ENCODE measurements at places on chromosomes 16 and 17.

GRCh38 chr17:44601973-44602372 lies 44.7 kb downstream of the FZD2 start:
- no peak for DNase-seq

- no peak for DNase-seq
Observed at GRCh38 chr16:58036943-58037342, 11.4 kb downstream of the MMP15 start.

- DNase-seq, result no peak
Observed at GRCh38 chr17:48095611-48096010, 5.7 kb downstream of the CBX1 start.

- no peak for DNase-seq
Observed at GRCh38 chr16:359871-360697, 7.6 kb upstream of the AXIN1 start.

DNA sequence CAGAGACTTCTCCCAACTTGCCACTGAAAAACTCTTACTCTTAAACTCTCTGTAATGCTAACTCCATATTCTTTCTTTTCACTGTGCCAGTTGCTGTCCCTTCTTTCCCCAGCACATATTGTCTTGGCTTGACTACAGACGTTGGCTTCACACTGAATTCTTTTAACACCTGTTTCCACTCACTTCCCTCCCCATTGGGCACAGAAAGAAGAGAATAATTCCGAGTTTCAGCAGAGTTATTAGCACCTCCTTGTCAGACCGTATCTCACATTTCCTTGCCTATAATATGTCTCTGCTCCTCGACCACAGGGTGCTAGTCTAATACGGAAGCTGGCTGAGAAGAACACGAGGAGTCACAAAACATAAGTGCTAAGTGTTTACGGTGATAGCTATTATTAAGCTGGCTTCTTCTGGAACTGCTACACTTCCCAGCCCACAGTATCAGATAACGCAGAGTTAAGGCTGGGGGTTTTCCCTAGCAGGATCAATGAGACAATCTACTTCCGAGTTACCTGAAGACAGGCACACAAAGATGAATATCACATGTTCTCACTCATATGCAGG lies 188.5 kb upstream of the CDH8 start:
- DNase-seq, result no peak

DNA sequence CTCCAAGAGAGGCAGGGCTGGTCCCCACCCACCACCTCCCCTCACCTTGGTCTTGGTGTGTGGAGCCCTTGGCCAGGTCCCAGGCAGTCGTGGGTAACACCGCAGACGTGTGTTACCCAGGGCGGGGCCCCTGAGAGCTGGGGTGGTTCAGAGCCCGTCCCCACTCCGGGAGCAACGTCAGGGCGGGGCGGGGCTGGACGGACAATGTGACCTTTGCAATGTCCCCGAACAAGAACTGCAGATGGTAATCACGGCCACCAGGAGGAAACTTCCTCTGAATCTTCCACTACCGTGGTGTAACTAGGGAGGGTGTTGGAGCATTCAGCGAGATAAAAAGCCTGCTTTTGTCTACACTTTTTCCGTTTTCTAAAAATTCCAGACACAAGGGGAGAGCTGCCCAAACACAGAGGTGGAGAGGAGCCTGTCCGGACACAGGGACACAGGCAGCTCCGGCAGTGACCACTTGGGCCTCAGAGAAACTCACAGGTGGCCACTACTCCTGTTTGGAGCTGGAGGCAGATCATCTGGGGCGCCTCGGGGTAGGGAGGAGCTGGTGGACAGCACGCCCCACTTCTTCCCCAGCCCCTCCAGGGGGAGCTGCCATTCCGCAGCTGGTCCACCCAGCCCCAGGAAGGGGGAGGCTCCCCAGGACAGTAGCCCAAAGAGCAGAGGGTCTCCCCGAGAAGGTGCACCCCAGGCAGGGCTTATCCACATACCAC lies 14.2 kb upstream of the SLC38A10 start:
- DNase-seq, result peak; percentile 62

GRCh38 chr17:58506354-58507080 lies 7.9 kb downstream of the MTMR4 start:
- no peak for DNase-seq

DNA sequence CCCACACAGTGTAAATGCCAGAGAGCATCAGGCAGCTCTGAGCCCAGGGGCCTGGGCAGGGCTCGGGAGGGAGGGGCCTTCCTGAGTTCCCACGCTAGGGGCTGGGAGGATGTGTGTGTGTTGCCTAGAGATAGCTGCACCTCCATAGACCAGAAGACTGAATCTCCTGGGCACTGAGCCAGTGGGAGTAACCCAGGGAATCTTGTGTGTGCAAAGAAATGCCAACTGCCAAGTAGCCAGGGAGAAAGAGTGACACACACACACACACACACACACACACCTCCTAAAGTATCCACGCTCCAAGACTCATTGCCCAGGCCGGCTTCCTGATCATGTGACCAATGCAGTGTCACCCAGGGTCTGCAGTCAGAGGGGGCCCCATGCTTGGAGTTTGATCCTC lies 166.2 kb upstream of the RPL38 start:
- DNase-seq, result no peak

DNA sequence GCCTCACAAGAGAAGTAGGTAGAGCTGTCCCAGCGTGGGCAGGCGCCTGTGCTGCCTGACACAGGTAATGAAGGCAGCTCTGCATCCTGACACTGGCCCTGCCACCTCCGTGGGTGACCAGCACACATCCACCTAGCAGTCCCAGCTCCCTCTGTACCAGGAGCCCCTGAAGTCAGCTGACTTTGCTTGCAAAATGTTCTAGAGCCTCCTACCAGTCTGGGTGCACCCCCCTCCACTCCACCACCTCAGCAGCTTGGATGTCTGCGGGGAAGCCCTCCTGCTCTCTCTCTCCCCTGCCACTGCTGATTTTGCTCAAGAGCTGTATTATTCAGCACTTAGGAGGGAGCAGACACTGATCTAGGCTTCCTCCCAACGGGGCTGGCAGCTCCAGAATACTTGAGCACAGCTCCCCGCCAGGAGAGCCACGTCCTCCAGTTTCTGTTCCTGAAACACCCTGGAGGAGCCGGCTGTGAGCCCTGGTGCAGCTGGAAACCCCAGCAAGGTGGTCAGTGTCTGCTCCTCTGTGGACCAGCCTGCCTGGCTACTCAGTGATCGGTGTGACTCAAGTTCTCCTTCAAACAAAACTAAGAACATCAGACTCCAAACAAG lies 1.0 kb downstream of the RNF166 start:
- no peak for DNase-seq

DNA sequence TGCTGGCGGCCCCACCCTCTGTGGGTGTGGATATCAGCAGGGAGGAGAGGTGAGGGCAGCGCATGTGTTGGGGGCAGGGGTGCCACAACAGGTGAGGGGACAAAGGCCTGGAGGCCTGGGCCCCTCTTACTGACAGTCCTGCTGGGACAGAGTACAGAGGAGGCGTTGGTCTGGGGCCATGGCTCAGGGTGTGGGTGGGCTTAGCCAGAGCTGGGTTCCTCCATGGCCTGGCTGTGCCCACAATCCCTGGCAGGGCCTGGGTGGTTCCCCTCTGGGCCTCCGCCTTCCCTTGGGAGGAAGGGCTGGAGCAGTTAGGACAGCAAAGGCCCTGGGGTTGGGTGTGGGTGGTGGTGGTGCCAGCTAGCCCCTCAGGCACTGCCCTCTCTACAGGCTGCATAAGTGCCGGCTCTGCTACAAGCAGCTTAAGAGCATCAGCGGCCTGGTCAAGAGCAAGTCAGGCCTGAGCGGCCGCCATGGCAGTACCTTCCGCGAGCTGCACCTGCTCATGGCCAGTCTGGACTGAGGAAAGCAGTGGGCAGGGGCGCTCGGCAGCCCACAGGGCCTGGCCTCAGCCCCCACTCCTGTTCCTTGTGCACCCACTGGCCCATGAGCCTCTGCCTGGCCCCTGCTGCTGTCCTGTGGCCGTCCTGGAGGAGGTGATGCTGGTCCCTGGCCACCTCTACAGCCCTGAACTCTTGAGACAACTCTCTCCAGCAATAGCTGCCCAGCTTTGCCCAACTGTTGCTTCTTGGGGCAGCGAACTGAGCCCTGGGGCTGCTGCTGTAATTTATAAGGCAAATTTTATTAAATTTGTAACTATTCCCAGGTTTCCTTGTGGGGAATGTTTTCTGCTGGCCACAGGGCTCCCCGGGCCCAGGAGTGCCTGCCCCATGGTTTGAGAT lies 21.1 kb downstream of the KATNB1 start:
- no peak for DNase-seq

GRCh38 chr17:69401251-69401650 lies 13.2 kb upstream of the MAP2K6 start:
- no peak for DNase-seq

GRCh38 chr17:8797621-8798175 lies 1.5 kb downstream of the MFSD6L start:
- DNase-seq, result no peak

DNA sequence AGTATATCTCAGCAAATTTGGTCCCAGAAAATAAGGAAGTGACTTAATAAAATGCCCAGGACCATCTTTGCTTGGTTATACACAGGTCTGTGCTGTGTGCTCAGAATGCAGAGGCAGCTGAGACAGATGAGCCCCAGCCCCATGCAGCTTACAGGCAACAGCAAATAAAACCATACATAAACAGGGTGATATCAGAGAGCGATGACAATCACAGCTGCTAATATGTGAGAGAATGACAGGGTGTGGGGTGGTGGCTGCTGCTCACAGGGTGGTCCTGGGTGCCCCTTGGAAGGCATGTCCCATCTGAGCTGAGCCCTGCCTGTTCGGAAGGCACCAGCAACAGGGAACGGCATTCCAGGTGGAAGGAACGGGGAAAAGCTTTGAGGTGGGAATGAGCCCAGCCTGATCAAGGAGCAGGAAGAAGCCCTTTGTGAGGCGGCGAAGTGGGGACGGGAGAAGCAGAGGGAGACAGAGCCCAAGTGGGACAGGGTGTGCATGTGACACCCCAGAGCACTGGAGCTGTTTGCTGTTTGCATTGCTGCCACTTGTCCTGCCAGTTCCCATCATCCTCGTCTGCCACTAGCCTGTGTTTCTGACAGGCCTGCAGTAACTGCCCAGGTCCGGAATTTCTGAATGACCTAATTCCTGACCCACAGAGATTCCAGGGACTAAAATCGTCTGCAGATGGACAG lies 150.5 kb downstream of the KATNIP start:
- DNase-seq, result no peak

GRCh38 chr16:21265104-21265837 lies 12.8 kb downstream of the CRYM start:
- DNase-seq, result no peak

DNA sequence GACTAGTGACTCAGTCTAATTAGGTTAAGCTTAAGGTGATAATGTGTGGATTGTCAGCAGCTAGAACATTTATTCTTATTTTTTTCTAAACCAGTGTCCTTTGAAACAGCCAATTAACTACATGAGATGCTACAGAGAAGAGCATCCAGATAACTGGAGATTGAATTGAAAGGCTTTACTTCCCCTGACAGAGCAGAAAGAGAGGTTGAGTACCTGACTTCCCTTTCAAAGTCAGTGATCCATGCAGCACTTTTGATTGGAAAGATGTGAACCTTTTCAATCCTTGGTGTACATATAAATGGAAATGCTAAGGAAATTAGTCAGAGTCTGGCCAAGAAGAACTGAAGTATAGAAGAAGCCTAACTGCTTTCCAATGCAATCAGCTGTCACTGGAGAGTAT lies 653.8 kb downstream of the CDH8 start:
- no peak for DNase-seq

GRCh38 chr16:49478107-49478506 lies 104.5 kb downstream of the C16orf78 start:
- no peak for DNase-seq

Measured in SK-N-DZ (cell line).